Activated CD4-positive, alpha-beta memory T cell treated with anti-CD3 and anti-CD28 coated beads, Interleukin-2, amount 10 ng/mL, durations not matched to agents 7 days and 5 days (primary cell): ENCODE measurements at places on chromosomes 2 and 18.

DNA sequence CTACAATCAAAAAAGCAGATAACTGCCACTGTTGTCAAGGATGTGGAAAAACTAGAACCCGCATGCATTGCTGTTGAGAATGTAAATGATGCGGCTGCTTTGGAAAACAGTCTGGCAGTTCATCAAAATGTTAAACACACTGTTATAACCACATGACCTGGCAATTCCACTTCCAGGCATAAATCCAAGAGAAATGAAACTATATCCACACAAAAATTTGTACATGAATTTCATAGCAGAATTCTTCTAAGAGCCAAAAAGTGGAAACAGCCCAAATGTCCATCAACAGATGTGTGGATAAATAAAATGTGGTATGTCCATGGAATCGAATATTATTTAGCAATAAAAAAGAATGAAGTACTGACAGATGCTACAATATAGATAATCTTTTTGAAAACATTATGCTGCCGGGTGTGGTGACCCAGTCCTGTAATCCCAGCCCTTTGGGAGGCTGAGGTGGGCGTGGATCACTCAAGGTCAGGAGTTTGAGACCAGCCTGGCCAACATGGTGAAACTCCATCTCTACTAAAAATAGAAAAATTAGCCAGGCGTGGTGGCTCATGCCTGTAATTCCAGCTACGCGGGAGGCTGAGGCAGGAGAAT lies 32.0 kb downstream of the ERCC3 start:
- DNase-seq = no peak

GRCh38 chr2:60413069-60413813 lies 140.2 kb downstream of the BCL11A start:
- DNase-seq = no peak

DNA sequence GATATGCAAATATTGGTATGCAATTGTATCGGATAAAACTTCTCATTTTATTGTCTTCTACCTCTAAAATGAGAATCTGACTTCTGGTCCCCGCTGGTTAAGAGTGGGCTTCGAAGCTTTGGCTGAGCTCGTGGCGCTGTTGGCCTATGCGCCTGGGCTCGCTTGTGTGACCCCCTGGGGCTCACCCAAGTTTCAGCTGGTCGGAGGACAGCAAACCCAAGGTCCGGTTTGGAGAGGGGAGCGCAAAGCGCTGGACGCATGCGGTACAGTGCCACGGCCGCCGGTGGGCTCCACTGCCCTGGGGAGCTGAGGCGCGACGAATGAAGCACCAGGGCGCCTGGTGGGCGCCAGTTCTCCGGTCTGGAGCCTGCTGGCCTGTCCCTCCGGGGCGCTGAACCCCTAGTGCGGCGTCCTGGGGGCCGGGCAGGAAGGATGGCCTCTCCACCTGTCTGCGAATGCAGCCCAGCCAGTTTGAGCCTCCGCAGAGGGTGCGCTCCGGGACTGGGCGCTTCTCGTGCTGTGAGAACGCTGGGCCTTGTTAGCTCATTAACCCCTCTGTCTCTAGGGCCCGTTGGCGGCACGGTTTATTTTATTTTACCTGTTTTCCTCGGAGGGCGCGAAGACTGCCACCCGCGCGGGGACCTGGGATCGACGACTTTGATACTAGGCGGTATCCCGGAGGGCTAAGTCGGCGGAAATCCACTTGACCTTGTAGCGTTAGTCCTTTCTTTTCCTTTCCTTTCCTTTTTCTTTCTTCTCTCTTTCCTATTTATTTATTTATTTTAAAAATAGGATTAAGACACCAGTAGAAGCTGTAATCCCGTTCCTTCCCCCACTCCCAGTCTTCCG lies 10.4 kb downstream of the MEIS1 start:
- DNase-seq = no peak

DNA sequence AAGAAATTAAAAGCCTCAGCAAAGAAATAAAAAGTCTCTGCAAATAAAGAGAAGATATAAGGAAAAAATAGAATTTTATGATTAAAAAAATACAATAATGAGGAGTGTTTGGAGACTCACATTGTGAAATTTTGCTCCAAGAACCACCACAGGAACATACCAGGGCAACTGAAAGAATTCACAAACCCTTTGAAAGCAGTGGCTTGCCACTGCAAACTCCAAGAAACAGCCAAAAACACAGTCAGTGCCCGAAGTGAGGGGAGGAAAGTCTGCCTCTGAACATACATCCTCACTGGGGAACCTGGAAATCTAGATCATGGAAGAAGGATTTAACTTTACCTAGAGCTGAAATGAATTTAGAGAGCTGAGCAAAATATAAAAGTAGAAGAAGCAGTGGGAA lies 33.1 kb downstream of the EVA1A start:
- DNase-seq = no peak

DNA sequence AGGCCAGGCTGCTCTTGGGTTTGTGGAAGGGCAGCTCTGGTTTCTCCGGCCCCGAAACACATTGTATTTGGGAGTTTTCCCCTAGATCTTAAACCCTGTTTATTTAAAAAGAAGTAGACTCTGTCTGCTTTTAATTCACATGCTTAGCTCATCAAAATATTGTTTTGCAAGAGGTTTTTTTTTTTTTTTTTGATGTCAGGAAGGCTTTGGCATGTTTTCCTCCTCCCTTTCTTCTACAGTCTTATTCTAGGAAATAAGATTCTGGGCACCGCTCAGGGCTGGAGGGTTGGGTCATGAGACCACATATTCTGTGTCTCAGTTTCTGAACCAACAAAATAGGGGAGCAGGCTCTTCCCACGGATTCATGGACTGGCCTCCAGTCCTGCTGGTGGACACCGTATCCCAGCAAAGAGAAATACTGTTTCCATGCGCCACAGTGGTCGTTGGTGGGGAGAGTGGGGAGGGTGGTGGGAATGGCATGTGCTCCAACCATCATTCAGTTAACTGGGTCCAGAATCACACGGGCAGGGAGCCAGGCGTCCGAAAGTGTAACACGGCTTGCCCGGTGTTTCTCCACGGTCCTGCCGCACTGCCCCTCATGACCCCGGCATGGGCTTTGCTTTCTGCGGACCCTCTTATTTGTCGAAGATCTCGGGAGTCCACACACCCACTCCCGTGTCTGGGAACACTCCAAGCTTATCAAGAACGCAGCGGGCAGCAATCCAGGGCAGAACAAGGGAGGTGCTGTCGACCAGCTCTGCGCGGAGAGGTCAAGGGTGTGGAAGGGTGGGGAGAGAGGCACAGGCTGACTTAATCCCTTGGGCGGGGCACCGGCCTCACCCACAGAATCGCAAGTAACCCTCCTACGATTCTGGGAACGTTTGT lies 176.7 kb downstream of the GLI2 start:
- no peak for DNase-seq

DNA sequence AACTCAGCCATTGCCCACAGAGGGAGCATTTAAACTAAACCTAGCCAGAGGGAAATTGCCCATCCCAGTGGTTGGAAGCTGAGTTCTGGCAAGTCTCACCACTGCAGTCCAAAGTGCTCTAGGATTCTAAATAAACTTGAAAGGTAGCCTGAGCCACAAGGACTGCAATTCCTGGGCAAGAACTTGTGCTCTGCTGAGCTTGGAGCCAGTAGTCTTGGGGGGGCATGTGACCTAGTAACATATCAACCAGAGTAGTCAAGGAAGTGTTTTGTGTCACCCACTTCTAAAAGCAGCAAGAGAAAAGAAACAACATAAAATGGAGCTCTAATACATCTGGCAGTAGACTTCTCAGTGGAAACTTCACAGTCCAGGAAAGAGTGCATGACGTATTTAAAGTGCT lies 167.0 kb downstream of the PTH2R start:
- no peak for DNase-seq

GRCh38 chr2:62344472-62344871 lies 148.6 kb downstream of the B3GNT2 start:
- DNase-seq = no peak

GRCh38 chr2:174877751-174878150 lies 113.5 kb upstream of the CHRNA1 start:
- DNase-seq = no peak

GRCh38 chr2:160621748-160622147 lies 128.1 kb upstream of the RBMS1 start:
- no peak for DNase-seq
